HCEC 1CT (cell line): ENCODE measurements at places on chromosomes 3 and 15.

GRCh38 chr15:73378089-73378488 is 9.3 kb upstream of the HCN4 start:
- DNase-seq: no peak

GRCh38 chr3:160378331-160379109 is 20.5 kb downstream of the IFT80 start:
- DNase-seq: peak; percentile 37

DNA sequence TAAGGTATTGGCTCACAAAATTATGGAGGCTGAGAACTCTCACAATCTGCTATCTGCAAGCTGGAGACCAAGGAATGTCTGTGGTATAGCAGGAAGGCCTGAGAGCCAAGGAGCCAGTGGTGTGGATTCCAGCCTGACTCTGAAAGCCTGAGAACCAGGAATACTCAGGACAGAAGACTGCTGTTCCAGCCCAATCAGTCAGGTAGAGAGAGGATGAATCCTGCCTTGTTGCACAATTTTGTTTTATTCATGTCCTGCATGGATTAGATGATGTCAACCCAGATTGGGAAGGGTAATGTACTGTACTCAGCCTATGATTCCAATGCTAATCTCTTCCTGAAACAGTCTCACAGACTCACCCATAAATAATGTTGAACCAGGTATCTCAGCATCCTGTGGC is 312.4 kb upstream of the KCNMB2 start:
- no peak for DNase-seq

DNA sequence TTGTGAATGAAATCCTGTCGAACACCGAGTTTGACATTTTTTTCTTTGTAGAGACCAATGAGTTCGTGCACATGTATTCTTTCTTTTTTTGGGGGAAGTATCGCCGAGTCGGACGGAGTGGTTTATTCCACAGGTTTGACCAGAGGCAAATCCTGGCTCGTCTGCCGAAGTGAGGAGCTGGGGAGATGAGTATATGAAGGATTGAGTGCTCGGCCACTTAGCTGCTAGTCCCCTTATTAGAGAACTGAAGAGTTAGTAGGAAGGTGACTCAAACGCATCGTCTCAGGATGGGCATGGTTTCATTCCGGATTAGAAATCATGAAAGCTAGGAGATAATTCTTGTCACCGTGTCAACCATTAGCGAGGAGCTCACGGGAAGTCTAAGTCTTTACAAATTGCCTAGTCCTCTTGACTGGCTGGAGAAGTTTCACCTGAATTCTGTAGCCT is 154.7 kb upstream of the GOLIM4 start:
- no peak for DNase-seq

- peak; percentile 11 for DNase-seq
Measured at GRCh38 chr3:146390006-146390772, 79.2 kb downstream of the PLSCR2 start.

GRCh38 chr3:105349684-105350387 is 16.9 kb upstream of the ALCAM start:
- peak; percentile 53 for DNase-seq
